Hematopoietic multipotent progenitor cell (in vitro differentiated cells): ENCODE measurements at places on chromosomes 3 and 15. TPM values are rescaled to one million over a fixed set of nuclear protein-coding genes. Genes with fewer than 3 reads are reported as not detected.

The SLC22A13 gene
- total RNA-seq = 0.27 TPM

The ATOSA gene
- total RNA-seq = 30.7 TPM

- no peak for DNase-seq
These were observed 126.8 kb upstream of the ABI3BP start for GRCh38 chr3:101120039-101120438.

The GCSAM gene
- total RNA-seq = 1.3 TPM

- DNase-seq = no peak
These were observed 26.5 kb upstream of the AADACL2 start for GRCh38 chr3:151707216-151707615.

The RTP3 gene
- total RNA-seq = not detected

GRCh38 chr15:63530235-63530634 lies 25.8 kb downstream of the USP3 start:
- no peak for DNase-seq

GRCh38 chr3:28406241-28406640 lies 57.6 kb upstream of the AZI2 start:
- no peak for DNase-seq

GRCh38 chr15:48721061-48721810 lies 75.7 kb upstream of the FBN1 start:
- no peak for DNase-seq

The C15orf62 gene
- total RNA-seq = 1.1 TPM

DNA sequence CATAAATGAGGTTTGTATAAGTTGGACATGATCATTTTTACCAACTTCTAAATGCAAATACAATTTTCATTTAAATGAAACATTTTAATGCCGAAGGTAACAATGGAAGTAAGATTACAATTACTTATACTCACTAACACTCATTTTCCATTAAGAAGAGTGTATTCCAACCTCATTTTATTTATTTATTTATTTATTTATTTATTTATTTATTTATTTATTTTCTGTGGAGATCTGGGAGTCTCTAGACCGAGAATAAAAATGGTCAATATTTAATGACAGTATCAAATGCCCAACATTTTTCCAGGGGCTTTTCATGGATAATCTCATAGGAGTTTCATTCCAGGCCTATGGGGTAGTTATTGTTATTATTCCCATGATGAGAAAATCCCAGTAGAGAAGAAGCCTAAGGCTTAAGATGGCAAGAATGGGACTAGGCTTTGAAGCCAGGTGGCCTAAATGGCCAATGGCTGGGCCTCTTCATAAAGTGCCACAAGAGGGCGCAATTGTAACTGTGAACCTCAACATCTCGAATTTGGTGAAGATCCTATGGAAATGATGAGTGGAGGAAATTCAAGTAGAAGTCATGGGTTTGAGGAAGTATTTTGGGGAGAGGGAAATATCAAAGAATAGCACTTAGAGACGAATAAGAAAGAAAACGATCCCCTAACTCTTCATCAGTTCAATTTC lies 21.3 kb downstream of the VGLL3 start:
- DNase-seq = peak; percentile 46
